Stimulated activated CD8-positive, alpha-beta memory T cell treated with anti-CD3 and anti-CD28 coated beads, Interleukin-4, amount 100 ng/mL, for 48 hours (primary cell): ENCODE measurements at places on chromosomes 7 and 10.

DNA sequence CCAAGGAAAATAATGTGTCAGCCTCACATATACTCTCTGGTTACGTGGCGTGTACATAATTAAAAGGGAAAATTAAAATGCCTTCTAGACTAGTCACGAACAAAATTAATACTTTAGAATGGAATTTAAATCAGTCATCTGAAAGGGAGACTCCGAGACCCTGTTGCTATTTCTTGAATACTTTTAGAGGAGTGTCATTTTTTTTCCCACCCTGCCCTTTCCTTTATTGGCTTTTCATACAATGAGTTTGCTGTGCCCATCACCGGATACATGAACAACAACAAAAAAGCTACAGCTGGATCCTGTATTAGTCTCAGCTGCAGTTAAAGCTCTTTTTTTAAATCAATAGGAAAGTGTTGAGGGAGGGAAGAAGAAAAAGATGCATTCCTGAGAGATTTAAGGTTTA is 20.1 kb downstream of the CYTH3 start:
- DNase-seq: no peak

DNA sequence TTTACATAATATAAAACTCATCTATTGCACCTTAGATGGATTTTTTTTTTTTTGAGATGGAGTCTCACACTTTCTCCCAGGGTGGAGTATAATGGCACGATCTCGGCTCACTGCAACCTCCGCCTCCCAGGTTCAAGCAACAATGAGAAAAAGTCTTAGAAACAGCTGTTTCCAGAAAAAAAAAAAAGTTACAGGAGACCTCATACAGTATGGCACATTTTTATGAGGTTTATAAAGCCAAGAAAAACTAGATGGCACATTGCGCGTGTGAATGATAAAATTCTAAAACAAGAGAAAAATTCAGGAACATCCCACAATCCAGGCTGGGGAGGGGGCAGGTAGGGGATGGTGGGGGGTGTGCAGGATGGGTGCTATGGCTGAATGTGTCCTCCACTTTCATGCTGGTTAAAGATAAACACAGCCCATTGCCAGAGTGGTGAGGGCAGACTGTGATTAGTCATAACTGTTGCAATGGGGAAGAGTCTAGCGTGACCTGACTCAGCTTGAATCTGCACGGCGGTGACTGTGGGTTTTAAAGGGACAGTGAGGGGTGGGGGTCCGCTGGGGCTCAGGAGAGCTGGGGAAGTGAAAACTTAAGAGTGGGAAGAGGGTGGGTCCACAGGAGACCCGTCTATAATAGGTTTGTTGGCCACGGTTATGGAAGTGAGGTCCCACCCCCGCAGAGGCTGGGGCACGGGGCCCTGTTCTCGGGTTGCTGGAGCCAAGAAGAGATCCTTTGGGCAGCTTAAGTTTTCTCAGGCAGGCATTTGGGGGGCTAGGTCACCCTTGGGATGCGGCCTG is 11.9 kb upstream of the LRRC27 start:
- peak; percentile 57 for DNase-seq

GRCh38 chr10:88455831-88456230 is 127.3 kb downstream of the RNLS start:
- DNase-seq: no peak

GRCh38 chr10:124066781-124067714 is 26.4 kb downstream of the CHST15 start:
- DNase-seq: no peak

GRCh38 chr7:68587599-68587998 is 1010.7 kb upstream of the AUTS2 start:
- no peak for DNase-seq

DNA sequence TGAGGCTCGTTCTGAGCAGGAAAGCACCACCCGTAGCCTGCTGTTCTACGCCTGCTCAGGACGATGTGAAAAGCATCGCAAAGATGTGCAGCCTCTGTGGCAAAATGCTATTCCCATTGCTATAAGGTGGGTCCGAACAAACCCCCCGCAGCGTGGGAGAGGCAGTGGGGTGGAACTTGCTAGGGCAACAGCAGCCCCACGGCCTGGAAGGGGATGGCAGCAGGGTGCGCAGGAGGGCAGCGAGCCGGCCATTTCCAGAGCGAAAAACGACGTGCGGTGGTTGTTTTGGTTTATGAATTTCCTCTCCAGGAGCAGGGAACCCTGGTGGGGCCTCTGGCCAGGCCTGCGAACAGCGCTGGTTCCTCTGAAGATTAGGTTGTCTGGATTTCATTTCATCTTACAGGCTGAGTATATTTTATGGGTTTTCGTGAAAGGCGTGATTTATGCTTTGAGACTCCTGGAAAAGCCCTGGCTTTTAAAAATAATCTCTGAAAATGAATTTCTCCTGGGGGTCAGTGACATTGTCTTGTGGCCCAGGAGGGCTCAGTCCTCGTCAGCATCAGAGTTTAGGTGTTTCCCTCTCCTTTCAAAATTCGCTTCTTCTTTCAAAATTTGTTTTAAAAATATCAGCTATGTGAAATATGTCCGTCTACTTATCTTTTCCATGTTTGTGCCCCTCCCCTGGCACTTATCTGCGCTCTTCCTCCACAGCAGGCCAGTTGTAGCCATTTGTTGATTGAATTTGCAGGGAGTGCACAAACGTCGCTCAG is 42.3 kb upstream of the UBE3C start:
- DNase-seq: no peak

GRCh38 chr7:25901658-25902057 is 250.3 kb upstream of the NFE2L3 start:
- no peak for DNase-seq

- DNase-seq: no peak
Observed at GRCh38 chr7:36659172-36659516, 65.2 kb downstream of the AOAH start.

GRCh38 chr10:128631801-128632241 is 505.6 kb upstream of the MKI67 start:
- DNase-seq: no peak

DNA sequence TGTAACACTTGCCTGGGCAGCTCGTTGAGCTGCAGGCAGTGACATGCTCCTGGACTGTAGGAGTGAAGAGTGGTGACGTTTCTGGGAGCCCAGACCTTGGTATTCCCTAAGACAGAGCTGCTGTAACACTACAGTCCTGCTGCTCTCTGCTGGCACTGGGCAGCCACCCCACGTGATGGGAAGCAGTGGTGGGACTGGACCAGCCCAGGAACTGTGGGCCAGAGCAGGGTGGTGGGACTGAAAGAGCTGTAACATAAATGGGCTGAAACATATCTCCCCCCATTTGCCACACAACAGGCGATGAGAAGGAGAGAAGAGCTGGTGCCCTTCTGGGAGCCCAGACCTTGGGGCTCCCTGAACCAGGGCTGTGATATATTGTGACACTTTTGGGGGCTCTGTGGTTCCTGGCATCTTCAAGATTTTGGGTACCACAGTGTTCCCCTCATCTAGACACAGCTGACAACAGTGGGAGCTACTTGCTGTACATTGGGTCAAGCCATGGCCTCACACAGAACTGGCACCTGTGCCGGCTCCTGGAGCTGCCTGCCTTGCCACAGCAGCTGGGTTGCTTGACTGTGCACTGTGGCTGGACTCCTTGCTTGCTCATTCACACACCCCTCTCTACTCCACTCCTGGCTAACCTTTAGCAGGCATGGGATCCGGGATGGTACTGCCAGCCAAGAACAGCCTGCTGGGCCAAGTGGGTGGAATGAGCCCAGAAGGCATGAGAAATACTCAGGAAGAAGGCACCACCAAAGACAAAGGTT is 161.3 kb upstream of the PCDH15 start:
- DNase-seq: no peak
